ENCODE measurements at places on chromosomes 1 and 21.

DNA sequence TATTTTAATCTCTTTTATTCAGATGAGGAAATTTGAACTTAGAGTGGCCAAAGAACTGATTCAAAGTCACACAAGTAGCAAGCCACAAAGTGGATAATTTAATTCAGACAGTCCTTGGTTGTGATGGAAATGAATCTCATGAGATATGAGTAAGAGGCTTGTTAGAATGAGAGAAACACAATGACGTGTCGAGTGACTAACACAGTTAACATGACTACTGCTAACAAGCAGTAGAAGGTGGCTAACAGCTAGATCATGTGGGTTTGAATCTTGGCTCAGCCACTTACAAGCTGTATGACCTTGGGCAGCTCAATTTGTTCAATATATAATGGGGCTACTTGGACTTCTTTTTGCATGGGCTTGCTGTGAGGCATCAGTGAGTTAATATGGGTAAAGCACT lies 104.5 kb upstream of the LMO4 start:
- no peak for DNase-seq

DNA sequence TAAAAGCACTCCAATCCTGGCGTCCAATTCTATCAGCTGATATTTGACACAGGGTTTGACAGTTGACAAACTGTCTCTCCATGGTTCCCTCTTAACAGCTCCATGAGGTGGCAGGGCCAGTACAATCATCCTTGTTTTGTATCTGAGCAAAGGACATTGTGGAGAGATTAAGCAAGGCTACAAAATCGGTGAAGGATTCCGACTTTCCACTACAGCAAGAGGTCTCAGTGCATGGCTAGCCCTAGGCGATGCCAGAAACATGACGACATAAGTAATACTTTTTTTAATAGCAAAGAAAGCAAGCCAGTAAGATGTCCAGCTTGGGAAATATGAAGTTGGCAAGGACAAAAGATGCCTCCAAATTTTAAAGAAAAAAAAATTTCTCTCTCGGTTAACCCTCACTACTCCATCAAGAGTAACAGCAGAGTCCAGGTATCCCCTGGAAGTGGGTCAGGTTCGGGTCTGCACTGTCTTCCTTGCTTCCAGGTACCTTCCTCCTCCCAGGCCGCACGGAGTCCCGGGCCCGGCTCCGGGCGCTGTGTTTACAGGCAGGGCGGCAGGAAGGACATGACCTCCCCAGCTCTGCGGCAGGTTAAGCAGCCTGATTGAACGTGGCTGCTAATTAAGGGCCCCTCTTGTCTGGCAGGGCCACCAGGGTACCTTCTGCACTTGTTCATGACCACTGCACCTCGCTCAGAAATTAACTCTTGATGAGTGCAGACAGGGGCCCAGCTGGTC lies 106.1 kb downstream of the SIM2 start:
- no peak for DNase-seq

GRCh38 chr1:116997066-116997465 lies 4.5 kb upstream of the CD101 start:
- no peak for DNase-seq

DNA sequence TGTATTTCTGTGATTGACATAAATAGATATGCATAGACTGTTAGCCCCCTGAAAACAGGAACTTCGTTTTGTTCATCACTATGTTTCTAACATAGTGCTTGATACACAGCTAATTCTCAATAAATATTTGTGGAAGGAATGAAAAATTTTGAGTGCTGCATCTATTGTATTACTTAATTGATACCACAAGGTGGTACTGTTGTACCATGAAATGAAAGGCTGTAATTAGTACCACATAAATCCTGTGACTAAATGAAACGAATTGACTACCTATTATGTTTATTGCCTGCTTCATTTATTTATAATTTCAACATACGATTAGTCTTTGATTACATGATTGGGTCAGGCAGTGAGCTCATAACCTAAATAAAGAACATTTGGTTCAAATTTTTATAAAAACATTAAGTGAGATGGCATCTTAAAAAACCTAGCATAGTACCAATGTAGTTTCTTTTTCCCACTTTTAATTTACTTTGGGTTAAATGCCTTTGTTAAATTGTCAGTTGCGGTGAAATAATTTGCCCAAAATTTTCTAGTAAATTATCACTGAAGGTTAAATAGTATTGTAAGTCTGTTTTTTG lies 15.0 kb upstream of the TGFB2 start:
- no peak for DNase-seq

DNA sequence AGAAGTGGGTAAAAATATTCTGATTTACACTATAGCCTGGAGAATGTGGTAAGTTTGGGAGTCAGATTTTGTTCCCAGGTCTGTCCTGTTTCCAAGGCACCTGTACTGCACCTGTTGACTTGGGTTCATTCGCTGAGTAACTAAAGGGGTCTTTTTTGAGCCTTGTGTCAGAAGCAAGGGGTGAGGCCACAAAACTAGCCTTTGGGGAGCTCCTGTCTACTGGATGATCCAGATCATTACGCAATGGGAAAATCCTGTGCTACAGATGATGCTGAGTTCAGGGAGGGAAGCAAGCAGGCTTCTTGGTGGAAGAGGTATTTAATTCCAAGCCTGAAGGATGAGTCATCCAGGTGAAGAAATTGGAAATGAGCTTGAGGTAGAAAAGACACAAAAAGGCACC lies 424.0 kb downstream of the MATN1 start:
- no peak for DNase-seq

GRCh38 chr21:33492571-33492970 lies 1.1 kb upstream of the DNAJC28 start:
- no peak for DNase-seq

DNA sequence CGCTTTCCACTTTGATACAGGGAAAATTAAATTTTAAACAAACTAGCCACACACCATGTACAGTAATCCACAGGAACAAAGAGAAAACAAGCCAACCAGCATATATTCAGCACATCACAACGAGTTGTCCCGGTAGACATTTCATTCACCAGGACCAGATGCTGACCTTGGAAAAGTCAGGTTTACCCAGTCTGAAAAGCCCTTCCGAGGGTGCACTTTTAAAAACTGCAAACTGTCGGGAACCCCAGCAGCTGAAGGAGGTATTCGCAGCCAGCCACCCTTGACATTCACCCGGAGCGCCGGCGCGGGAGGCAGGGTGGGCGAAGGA lies 1.2 kb downstream of the MCOLN3 start:
- no peak for DNase-seq

DNA sequence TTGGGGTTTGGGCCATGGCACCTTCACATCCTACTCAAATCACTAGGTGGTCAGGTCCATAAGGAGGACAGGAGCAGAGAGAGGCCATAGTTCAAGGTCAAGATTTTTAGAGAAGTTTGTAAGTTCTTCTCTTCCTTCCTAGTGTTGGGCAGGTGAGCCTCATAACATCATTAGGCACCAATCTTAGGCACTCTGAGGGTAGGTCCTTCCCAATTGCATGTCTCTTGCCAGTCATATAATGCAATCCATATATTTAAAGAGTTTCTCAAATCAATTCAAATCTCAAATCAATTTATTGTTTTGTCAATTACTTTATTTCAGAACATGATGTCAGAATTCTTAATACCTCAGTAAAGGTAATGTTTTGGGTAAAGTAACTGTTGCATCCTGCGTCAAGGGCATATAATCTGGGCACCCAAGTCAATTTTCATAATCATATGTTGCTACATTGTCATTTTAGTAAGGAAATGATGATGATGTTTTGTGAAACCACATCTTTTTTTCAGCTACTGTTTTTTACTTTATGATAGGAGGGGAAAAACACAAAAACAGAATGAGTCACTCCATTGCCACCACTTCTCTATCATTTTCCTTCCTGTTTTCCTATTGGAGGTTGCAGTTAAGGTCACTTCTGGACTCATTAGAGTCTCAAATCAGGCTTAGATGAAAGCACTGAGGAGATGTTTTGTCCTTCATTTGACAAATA lies 122.7 kb downstream of the UCHL5 start:
- no peak for DNase-seq

DNA sequence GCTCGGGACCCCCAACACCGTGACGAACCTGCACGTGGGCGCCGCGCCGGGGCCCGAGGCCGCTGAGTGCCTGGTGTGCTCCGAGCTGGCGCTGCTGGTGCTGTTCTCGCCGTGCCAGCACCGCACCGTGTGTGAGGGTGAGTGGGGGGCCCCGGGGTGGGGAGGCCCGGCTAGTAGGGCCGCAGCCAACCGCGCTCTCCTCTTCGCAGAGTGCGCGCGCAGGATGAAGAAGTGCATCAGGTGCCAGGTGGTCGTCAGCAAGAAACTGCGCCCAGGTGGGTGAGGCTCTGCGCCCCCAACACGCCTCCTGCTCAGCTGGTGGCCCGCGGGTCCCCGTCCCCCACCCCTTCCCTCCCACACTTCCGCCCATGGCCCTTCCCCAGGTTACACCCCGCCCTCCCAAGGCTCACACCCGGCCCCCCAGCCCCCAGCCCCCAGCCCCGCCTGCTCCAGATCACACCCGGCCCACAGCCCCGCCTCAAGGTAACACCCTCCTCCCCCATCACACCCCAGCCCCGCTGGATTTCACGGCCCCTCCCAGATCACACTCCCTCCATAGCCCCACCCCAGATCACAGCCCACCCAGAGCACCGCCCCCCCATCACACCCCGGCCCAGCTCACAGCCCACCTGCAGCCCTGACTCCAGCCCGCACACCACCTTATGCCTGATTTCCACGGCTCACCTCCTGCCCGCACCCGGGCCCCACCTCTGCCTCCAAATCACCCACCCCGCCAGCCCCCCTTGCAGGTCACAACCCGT lies 2.4 kb upstream of the MMP23B start:
- no peak for DNase-seq

GRCh38 chr1:209045331-209046057 lies 538.0 kb upstream of the CAMK1G start:
- DNase-seq = no peak

- DNase-seq = no peak
Observed at GRCh38 chr1:171663854-171664575, 11.5 kb upstream of the MYOC start.

GRCh38 chr1:176656257-176656995 lies 193.5 kb downstream of the PAPPA2 start:
- no peak for DNase-seq

GRCh38 chr1:174197547-174197946 lies 38.2 kb downstream of the RABGAP1L start:
- no peak for DNase-seq

DNA sequence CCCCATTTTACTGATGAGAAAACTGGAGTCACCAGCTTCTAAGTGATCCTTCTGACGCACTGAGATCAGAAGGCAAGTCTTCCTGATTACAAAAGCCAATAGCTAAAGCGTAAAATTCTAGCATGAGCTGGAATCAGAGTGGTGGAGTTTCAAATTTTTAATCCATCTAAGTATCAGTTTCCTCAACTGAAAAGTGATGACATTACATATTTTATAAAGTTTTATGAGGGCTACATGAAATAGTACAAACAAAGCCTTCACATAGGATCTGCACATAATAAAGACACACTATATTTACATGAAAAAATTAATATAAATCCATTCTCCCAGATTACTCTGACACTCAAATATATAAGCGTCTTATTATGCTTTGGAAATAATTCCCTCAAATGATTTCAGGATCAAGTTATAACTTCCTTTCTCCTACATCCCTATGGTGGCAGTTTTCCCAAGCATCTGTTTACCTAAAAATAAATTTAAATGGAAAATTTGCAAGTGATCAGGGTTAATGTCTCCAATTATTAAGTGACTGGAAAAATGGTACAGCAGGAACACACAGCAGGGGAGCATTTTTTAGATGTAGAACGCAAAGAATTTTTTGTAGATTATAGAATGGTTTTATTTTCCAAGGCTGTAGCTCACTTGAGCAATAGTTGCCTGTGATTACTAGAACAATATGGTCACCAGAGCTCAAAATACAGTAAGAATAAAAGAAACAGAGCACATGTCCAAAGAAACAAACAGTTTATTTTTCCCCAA lies 490.4 kb upstream of the C1orf87 start:
- DNase-seq = no peak

DNA sequence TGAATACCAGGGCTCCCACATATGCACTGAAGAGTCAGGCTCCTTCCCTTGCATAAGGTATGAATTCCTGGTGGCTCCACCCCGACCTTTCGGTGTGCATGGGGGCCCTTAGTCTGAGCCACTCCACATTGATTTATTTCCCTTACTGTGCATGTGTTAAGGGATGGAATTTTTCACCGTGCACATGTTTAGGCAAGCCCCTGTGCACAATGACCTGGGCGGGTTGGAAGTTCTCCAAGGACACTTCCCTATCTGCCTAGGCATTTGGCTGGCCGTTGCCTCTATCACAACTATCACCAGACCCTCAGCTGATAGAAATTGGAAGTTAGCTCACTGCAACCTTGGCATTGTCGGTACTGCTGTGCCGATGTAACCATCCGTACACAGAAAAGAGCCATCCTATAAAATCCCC lies 9.7 kb downstream of the S100A6 start:
- no peak for DNase-seq

GRCh38 chr1:53909946-53910345 lies 16.0 kb downstream of the DIO1 start:
- no peak for DNase-seq

DNA sequence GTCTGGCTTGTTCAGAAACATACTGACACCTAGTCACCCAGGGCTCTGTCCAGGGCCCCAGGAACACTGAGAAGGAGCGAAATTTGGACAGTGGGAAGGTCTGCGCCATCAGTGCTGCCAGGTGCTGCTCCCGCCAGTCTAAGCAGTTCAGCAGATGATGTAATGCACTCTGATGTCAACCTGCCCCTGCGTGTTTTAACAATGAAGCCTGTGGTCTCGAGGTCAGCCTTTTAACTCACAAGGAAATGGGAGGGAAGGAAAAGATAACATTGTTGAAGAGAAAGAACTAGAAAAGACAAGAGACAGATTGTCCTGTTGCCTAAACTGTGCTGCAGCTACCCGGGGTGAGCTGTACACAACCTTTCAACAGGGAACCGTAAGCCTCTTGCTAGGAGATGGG lies 126.6 kb upstream of the IFFO2 start:
- no peak for DNase-seq

DNA sequence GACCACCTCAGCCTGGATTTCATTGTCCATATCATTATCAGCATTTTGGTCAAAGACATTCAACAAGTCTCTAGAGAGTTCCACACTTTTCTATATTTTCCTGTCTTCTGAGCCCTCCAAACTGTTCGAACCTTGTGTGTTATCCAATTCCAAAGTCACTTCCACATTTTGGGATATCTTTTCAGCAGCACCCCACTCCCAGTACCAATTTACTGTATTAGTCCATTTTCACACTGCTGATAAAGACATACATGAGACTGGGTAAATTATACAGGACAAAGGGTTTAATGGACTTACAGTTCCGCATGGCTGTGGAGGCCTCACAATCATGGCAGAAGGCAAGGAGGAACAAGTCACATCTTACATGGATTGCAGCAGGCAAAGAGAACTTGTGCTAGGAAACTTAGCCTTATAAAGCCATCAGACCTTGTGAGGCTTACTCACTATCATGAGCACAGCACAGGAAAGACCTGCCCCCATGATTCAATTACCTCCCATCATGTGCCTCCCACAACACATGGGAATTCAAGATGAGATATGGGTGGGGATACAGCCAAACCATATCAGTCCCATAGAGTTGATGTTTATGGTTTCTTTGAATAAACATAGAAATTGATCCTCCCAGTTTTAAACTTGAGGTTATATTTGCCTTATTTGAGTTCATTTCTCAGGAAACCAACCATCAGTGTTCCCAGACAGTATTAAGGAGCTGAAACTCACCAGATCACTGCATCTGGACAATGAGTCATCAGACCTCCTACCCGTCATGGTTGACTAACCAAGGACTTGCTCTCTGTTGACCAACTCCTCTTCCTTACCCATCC lies 322.7 kb upstream of the DUSP10 start:
- no peak for DNase-seq

All from dorsolateral prefrontal cortex (tissue), 122 donors.